ENCODE measurements at places on chromosomes 3 and 15.

GRCh38 chr15:79721256-79721655, 175.6 kb downstream of the MTHFS start:
- DNase-seq, result no peak

GRCh38 chr3:162760789-162761188, 1264.2 kb downstream of the OTOL1 start:
- no peak for DNase-seq

DNA sequence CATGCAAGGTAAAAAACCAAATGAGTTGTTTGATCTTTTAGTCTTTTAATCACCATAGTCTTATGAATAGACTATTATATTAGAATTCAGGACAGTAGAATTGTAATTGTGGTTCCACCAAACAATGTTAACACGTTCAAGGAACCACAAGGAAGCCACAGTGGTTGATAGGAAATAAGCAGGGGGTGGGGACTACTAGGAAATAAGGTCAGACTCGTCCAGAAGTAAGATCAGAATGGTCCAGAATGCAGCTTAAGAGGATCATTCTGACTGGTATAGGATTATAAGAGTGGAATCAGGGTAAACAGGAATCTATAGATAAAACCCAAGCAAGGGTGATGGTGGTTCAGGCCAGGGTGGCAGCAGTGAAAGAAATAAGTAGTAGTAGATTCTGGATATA, 7.5 kb downstream of the MYNN start:
- DNase-seq, result no peak

- no peak for DNase-seq
Observed at GRCh38 chr3:181635141-181635540, 76.6 kb upstream of the SOX2 start.
